ENCODE measurements at places on chromosomes 4 and X.

DNA sequence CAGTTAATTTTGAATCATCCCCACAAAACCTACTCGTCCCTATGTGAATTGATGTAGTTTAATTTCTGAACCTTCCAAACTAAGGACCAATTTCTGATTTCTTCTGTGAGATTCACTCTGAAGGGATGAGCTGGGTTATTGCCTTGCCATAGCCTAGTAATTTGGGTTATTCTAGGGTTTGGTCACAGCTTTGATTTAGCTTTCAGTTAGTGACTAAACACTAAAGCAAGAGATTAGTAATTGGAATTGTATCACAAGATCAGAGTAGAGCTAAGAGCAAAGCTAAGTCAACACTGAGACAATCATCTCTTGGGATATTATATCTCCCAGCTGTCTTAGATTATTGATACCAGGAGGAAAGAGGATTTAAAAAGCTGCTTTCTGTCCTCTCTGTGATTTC, 588.0 kb downstream of the CCSER1 start:
- DNase-seq, result no peak

- DNase-seq, result no peak
Observed at GRCh38 chr4:72377491-72378194, 191.4 kb downstream of the ADAMTS3 start.

- DNase-seq, result no peak
Observed at GRCh38 chr4:11791797-11792196, 363.1 kb upstream of the HS3ST1 start.

DNA sequence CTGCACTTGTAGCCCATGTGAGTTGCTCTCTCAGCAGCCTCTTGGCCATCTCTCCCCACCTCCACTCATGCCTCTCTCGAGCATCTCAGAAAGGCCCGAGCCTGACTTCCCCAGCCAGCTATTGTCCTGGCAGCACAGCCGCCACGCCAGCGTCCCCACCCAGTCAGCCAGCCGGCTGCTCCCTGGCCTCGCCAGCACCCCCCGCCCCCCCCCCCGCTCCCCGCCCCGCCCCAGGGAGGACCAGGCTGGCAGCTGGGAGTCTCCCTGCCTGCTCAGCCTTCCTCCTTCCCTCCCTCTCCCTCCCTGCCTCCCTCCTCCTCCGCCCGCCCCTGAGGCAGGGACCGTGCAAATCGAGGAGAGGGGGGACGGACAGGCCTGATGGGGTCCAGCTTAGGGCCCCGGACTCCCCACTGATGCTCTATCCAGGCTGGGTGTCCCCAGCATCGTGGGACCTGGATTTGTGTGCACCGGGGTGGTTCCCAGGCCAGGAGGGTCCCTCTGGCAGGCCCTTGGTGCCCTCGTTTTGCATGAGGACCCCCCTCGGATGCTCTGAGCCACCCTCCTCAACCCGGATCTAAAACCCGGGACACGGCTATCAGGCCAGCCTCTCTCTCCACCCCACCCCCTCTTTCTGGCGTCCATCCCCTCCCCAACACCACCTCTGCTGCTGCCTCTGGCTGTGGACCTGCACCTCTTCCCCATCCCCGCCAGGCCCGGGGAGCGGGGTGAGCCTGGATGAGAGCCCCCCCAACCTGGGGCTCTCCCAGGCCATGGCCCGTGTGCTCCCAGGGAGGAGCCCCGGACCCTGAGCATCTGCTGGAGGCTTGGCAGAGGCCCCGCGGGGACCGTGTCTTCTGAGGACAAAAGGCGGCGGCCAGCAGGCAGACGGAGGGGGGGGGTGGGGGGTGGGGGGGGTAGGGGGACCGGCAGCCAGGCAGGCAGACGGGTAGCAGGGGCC, at the start of gene GPR173:
Gene GPR173, plus strand, starts transcription at position 621 of the 958 bp plus-strand sequence. CDS start 27,833 bp downstream, outside the sequence.
- DNase-seq, result no peak

- no peak for DNase-seq
Observed at GRCh38 chrX:149568701-149569296, 18.5 kb downstream of the MAGEA9B start.

- no peak for DNase-seq
Observed at GRCh38 chrX:103608306-103608963, 672 bp downstream of the TCEAL3 start.
